Naive thymus-derived CD4-positive, alpha-beta T cell (primary cell): ENCODE measurements at places on chromosomes 5 and 9.

DNA sequence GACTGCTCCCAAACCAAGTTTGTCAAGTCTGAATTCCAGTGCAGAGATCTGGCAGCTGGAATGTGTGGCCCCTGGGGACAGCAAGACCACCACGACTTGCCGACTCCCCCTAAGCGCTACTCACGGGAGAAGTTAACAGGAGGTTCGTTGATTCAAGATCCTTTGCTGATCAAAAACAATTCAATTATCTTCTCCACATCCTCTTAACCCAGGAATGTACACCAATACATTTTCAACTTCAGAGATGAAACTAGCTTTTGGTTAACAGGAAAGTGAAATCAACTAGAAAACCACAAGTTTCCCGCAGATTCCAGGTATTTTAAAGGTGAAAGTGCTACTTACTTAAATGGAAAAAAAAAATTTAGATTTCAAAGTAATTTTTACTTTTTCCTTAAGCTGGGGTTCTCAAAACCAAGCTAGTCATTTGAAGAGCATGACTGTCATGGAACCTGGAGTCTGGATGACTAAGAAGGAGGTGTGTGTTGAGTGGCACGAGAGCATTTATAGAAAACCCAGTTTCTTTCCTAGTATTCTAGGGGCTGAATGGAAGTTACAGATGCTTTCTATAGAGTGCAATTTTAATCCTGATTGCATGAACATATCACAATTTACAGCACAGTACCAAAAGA, 257.5 kb upstream of the PANK3 start:
- no peak for DNase-seq

GRCh38 chr5:176762489-176762888, 47.9 kb upstream of the UNC5A start:
- no peak for DNase-seq

DNA sequence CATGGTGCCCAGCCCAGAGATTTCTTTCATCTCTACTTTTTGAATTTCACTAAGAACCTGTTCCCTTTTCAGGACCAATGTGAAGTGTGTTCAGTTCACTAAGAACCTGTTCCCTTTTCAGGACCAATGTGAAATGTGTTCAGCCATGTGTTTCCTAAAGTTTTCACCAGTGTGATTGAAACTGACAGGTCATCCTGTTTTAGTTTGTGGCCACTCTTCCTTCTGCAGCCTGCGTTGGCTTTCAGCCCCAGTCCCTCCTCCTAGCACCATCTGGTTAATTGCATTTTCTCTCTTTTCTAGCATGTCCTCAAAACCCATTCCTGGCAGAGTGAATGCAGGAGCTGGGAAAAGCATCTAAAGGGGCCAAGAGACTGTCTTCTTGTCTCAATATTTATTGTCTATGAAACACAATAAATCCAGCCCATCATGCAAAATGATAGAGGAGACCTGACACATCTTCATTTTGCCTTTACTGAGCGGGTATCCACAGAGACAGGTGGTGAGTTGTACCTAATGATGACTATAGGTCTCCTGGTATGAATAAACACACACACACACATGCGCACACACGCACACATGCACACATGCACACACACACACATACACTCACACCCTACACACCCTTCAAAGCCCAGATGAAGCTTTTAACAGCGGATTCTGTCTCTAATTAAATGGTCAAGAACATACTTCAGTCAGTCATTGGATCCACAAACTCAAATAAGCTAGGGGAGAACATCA, 6.1 kb upstream of the PANK3 start:
- DNase-seq = no peak

GRCh38 chr9:116115761-116116353, 37.7 kb upstream of the PAPPA start:
- no peak for DNase-seq

DNA sequence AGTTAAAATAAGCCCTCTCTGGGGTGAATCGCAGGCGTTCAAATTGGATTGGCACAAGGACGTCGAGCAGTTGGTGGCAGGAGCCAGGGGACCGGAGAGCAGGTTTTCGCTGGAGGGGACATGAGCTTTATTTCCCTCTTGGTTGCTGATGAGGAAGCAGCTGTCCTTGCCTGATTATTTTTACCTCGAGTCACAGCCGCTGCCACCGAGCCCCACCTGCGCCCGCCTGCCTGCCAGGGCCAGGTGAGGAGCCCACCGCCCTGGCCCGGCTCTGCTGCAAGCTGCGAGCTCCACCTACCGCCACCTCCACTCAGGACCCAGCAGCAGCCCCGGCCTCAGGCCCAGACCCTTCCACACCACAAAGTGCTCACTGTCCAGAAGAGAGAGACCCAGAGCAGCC, 9.0 kb upstream of the ADGRD2 start:
- no peak for DNase-seq

DNA sequence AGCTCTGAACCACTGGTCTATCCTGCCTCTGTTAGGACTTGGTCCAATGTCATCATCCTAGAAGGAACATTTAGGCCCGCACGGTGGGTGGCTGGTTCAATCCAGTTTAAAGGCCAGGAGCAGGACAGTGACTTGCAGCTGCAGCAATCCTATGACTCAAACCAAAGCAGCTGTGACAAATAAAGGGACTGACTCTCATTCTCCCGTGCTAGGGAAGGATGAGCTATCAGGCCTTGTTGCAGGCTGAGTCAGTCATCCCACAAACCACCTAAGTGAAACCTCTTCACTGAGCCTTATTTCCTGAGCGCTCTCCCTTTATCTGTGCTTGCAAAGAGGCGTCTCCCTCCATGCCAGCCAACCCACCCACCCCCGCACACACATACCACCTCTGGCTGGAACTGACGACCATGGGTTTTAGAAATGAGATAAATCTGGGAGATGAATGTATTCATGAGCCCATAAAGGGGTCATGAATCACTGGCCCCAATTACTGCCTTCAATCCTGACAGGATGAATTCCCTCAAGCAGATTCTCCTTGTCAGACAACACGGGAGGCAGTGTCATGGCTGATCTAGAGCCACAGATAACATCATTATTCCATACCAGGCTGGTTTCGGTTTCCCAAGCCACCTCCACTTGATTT, 93.4 kb downstream of the KCNIP1 start:
- no peak for DNase-seq

- DNase-seq = no peak
Measured at GRCh38 chr5:76679231-76679630, 36.7 kb upstream of the F2R start.

DNA sequence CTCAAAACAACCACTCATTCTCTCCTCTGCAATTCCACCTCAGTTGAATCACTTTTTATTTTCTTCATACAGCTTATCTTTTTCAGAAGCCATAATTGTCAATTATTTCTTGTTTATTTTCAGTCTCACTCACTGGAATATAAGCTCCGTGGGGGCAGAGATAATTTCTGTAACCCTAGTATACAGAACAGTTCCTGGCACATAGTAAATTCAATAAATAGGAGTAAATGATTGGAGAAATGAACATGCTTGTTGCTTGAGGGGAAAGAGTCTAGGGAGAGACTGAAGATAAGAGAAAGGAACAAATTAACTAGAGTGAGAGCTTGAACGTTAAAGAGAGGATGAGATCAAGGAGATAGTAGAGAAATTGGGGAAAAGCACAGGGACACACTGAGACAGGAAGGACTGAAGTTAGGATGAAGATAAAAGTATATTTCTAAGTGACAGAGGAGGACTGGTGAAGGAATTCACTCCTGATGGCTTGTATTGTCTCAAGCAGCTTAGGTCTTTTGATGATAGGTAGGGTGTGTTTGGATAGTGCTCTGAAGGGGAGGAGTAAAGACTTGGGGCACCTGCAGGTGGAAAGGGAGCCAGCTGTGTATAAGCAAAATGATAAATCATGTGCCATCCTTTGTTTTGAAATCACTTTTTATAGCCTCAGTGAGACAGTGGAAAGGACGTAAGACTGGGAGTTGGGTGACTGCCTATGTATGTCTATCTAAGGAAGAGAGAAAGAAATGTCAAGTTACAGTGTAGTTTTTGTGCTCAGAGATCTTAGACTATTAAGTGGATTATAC, 2.2 kb downstream of the NAA35 start:
- no peak for DNase-seq

GRCh38 chr9:134858051-134858841, 22.4 kb upstream of the FCN2 start:
- DNase-seq = peak; percentile 37

DNA sequence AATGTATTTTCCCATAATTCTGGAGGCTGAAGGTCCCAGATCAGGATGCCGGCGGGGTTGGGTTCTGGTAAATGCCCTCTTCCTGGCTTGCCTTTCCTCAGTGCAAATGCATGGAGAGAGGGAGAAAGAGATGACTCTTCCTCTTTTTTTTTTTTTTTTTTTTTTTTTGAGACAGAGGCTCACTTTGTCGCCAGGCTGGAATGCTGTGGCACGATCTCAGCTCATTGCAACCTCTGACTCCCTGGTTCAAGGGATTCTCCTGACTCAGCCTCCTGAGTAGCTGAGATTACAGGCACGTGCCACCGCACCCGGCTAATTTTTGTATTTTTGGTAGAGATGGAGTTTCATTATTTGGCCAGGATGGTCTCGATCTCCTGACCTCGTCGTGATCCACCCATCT, 300.0 kb upstream of the TAS2R1 start:
- DNase-seq = no peak

DNA sequence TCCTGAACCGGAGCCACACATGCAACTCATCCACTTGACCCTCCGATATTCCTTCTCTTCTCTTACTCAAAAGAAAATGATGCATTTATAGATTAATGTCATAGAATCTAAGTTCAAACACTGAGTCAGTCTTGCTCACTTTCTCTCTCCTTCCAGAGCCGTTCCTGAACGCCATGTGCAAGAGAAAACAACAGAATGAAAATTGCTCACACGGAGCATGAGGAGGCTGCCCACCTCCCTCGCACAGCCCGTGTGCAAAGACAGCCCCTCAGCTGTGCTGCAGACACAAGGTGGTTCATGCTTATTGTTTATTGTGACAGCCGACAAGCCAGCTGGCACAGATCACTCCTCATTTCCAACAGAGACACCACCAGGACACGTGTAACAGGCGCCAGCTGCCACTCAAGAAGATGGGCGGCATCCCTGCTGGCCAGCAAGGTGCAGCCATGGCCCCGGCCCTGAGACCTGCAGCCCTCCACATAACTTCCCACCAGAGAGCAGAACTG, 290.8 kb downstream of the GLIS3 start:
- DNase-seq = no peak

DNA sequence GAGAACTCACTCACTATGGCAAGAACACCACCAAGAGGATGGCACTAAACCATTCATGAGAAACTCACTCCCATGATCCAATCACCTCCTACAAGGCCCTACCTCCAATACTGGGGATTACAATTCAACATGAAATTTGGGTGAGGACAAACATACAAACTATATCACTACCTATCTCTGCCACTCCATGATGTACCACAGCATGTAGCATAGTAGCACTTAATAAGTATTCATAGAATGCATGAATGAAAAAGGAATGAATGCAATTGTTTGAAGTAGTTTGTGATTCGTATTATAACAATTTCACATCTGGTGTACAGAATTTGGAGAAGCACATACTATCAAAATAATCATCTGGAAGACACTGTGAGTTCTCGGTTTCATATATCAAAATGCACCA, 27.9 kb upstream of the SLC24A2 start:
- DNase-seq = no peak

- no peak for DNase-seq
Measured at GRCh38 chr9:138037140-138037539, 159.6 kb downstream of the CACNA1B start.

DNA sequence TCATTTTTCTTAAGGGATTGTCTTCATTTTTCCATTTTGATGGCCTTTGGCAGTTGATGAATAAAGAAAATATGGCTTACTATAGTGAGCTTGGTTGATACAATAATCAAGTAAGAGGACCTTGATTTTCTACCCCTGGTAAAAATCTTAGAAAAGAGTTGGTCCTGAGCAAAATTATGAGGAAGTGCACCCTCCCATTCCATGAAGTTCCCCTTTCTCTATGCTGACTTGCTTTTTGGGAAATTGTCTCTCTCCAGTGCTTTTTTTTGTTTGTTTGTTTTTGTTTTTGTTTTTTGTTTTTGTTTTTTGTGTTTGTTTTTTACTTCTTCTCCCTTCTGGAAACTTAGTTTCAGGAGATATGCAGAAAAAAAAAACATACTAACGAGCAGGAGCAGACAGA, 449.2 kb upstream of the ACTBL2 start:
- no peak for DNase-seq

DNA sequence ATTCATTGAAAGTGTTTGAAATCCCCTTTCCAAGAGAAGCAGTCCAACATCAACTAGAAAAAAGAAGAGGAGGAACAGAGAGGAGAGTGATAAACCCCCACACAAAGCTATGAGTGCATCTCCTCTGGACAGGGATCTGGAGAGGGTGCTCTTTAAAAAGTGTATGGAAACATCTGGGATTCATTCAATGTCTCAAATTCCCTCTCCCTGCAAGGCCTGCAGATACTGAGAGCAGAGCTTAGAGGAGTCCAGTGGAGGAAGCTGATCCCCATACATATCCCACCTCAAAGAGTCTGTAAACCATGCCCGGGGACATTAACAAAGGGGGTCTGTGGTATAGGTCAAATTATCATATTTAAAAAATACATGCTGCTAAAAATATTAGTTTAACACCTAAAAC, 2.2 kb downstream of the SPOCK1 start:
- no peak for DNase-seq
